ENCODE measurements at places on chromosomes 7 and 10. TPM values are rescaled to one million over a fixed set of nuclear protein-coding genes. Genes with fewer than 3 reads are reported as not detected.

GRCh38 chr10:122421742-122422141, 32.7 kb upstream of the ARMS2 start:
- no peak for DNase-seq

DNA sequence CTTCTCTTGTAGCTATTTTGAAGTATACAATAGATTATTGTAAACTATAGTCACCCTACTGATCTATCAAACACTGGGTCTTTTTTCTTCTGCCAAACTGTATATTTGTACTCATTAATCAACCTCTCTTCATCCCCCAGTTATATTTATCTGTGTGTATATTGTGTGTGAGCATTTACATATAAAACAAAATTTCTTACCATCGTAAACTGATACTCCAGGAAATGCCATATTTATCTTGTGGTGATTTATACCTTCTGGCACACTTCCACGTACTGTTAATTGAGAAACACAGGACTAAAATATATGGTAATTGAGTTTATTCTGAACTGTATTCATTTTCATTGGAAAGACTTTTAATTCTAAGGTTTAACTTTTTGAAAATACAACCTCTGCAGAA, 18.9 kb downstream of the ANLN start:
- DNase-seq: no peak

GRCh38 chr10:31102421-31102820, 70.8 kb upstream of the ZNF438 start:
- DNase-seq: no peak

- DNase-seq: no peak
Observed at GRCh38 chr7:99083068-99083651, 60.7 kb downstream of the SMURF1 start.

DNA sequence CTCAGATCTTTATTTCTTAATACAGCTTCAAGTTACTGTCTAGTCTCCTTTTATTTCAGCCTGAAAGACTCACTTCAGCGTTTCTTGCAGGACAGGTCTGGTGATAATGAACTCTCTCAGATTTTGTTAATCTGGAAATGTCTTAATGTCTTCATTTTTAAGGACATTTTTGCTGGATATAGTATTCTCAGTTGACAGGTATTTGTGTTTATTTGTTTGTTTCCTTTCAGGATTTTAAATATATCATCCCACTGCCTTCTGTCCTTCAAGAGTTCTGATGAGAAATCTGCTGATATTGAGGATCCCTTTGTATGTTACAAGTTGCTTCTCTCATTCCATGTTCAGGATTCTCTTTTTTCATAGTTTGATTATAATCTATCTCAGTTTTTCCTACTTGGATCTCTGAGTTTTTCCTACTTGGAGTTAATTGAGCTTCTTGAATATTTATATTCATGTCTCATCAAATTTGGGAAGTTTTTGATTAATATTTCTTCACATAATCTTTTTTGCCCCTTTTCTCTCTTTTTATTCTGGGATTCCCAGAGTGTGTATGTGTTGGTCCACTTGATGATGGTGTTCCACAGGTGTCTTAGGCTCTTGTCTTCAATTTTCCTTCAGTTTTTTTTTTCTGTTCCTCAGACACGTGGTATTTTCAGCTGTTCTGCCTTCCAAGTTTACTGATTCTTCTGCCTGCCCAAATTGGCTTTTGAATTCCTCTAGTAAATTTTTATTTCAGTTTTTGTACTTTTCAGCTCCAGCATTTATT, 49.9 kb downstream of the PTEN start:
- no peak for DNase-seq

GRCh38 chr10:75099952-75100763, 11.3 kb upstream of the SAMD8 start:
- peak; percentile 80 for DNase-seq

- DNase-seq: no peak
Observed at GRCh38 chr7:27108390-27109127, 6.1 kb upstream of the HOXA2 start.

DNA sequence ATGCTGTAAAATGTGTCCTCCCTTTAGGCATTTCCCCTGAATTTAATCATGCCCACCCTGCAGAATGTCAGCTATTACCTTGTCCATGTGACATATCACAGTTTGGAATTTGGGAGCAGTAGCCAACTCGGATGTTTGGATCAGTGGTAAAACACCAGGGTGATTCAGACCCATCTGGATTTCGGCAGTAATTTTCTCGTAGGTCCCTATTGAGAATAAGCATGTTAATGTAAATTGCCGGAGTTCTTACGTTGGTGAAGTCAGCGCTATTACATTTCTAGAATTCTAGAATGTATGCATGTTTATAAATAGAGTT, 44.1 kb downstream of the HGF start:
- peak; percentile 6 for DNase-seq

The CDNF gene
- polyA plus RNA-seq: 2.8 TPM

The ZNF853 gene
- 3.1 TPM for polyA plus RNA-seq

The CACNA2D1 gene
- 13.5 TPM for polyA plus RNA-seq

The MMRN2 gene
- polyA plus RNA-seq: 15.8 TPM

The ATG9B gene
- 0.38 TPM for polyA plus RNA-seq

The PTPRE gene
- polyA plus RNA-seq: 6.9 TPM
